HepG2 (cell line): ENCODE measurements at places on chromosomes 12 and 14. TPM values are rescaled to one million over a fixed set of nuclear protein-coding genes. Genes with fewer than 3 reads are reported as not detected.

DNA sequence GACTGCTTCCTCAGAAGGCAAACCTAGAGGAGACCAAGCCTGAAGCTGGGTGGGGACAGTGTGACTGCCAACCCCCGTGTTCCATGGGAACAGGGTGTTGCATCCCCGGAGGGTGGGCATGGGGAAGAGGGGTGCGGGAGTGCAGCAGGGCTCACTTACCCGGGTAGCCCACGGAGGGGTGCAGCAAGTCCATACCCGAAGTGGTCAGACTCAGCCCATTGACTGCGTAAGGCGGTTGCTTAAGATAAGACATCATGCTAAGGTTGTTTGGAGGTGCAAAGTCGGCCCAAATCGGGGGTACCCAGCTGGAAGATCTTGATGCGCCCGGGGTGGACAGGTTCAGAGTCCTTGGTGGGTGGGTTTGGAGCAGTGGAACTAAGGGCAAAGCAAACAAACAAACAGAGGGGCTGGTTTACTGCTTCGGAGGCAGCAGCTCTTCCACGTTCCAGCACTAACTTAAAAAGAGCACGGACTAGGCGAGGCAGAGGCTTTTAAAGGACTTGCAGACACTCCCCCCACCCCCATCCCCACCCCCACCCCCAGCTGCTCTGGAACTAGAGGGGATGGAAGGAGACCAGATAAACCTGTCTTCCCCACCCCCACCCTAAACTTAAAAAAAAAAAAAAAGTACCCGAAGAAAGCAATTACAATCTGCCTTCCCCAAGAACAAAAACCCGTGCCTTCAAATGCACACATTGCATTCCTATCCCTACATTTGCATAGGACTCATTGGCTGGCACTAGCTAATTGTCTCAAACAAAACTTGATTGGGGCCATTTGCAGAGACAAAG lies 4.9 kb downstream of the OTX2 start:
- no peak for DNase-seq

The OVCH1 gene
- not detected in 2 replicates for total RNA-seq

The TAS2R43 gene
- 1.7 TPM in 1 of 2 replicates, not detected in the other for total RNA-seq

DNA sequence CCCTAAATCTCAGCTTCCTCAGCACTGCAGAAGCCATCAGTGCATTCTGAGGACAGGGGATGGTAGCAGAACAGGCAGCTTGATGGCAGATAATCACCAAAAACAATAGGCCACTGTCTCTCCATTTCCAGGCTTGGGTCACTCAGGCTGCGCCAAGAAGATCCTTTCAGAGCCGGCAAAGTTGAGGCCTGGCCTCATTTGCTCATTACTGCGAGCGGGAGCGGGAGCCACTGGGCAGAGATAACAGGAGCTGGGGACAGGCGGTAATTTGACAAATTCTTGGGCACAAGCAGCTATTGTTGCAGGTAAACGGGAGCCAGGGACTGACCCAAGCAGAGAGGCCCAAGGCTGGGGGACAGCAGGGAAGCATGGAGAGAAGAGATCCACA lies 2.1 kb downstream of the MSI1 start:
- DNase-seq: peak; percentile 30

The GUCY2C gene
- total RNA-seq: not detected in 2 replicates
